Activated CD4-positive, alpha-beta T cell treated with anti-CD3 and anti-CD28 coated beads for 1 hour (primary cell): ENCODE measurements at places on chromosomes 6 and 20.
A peak's percentile ranks its signal among the peaks of the same experiment; 100 is the strongest.

- no peak for DNase-seq
These were observed 261.2 kb upstream of the PLCB4 start for GRCh38 chr20:8807480-8808201.

GRCh38 chr6:159483259-159483658 lies 209.8 kb downstream of the SOD2 start:
- no peak for DNase-seq

DNA sequence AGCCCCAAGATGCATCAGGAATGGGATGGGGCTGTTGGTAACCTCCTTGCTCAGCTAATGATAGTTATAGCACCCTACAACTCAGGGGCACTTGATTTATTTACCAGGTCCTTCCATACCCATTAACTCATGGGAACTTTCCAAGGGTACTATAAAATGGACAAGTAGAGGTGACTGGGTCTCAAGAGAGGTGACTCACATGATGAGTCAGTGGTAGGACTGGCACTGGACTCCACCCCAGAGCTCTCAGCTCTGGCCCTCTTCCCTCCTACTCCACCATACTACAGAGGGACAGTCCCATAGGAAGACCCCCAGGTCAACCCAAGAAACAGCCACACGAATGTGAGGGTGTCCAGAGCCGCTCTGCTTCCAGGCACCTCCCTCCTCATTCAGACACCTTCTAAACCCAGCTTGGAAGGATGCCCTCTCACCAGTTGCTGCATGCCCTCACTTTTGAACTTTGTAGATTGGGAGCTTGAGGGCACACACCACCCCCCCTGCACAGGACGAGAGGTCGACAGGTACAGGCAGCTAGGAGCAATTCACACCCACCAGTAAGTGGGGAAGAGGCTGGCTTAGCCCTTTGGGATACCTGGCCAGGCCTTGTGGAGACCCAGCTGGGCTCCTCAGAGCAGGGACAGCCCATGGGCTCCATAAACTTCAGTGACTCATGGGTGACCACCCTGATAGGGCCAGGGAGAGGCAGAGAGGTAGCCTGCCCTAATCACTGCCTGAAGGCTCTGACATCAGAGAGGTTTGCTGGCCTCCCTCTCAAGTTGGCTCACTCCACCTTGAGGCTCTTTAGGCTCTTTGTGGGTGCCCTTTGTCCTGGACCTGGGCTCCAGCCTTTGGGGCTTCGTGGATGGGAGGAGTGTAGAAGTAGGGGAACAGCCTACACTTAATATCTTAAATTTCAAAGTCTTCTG lies 81.6 kb upstream of the MLN start:
- DNase-seq: no peak

DNA sequence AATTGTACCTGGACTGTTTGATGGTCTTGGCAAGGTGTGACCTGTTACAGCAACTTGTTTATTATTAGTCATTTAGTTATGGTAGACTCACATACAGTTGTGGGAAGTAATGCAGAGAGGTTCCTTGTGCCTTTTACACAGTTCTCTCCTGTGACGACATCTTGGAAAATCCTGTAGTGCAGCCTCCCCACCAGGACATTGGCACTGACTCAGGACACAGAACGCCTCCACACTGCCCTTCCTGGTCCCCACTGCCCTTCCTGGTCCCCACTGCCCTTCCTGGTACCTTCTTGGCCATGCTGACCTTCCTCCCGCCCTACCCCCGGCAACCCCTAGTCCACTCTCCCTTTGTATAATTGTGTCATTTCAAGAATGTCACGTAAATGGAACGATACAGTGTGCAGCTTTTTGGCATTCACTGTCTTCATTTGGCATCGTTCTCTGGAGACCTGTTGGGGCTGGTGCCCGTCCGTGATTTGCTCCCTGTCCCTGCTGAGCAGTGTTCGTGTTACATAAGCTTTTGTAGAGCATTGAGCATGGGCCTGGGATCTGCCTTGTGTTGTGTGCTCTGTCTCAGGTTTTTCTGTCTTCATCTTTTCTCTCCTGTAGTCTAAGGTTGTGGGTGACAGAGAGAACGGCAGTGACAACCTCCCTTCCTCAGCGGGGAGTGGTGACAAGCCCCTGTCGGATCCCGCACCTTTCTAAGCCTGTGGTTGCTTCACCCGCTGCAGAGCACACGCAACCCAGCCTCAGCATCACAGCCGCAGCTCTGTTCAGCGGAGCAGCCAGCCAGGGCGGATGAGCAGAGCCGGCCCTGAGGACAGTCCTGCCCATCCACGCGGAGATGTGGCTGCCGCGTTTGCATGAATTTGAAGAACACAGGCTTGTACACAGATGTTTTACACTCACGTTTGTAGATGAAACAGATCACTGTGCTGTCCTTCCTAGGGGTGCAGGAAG lies 5.4 kb upstream of the DNAJC5 start:
- no peak for DNase-seq

GRCh38 chr6:44222486-44223318 lies 693 bp upstream of the SLC29A1 start:
- DNase-seq: no peak

DNA sequence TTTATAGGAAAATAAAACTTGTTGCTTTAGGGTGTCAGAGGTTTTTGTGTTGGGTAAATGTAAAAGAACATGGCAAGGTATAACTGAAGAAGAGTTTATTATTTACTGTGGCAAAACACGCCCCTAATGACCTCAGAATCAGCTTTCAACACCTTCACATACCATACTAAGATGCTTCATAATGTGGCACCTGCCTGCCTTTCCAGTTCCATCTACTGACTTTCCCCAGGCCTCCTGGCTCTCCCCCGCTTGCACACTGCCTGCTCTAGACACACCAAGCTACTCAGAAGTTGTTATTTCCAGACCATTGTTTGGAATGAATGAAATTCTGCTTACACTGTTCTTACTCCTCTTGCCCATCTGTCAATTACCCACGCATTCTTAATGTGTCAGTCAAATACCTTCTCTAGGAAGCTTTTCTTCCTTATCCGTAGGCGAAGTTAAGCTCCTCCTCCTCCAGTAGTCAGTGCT lies 1.8 kb downstream of the TIAM2 start:
- no peak for DNase-seq

DNA sequence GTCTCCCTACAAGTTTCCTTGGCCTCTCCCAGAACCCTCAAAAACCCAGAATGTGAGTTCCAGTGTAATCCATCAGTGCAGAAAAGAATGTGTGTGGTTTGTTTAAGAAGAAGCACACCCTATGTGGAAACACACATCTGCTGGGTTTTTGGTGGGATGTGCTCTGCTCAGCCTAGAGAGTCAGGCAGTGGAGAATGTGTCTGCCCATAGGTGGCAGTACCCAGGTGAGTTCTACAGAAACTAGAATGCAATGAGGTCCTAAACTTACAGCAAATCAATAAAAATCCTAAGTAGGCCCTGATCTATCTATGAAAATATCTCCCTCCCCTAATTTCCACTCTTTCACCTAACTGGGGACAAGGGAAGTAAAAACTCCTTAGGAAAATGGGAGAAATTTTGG lies 437.3 kb downstream of the DHX35 start:
- DNase-seq: no peak

DNA sequence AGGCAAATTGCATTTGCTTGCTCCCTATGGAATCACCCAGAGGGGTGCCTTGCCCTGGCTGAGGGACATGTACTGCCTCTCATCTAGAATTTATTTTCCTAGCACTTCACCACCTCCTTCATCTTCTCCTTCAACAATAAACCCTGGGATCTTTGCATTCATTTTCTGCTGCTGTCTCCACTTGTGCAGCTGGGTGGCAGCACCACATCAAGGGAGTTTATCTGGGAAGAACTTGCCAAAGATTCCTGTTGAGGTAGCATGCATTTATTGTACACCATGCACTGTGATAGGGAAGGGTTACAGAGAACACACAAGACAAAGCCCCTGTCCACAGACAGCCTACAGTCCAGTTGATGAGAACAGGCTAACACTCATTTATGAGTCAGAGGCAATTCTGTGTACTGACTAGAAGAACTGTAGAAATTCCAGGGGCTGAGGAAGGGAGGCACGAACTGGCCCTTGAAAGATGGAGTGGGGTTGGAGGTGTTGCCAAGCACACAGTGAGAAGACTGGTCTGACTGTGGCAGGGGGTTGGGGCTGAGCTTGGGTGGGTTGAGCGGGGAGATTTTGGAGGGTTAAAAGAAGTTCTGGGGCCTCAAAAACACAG lies 17.5 kb downstream of the C20orf173 start:
- no peak for DNase-seq

GRCh38 chr6:34671801-34672656 lies 24.5 kb downstream of the ILRUN start:
- peak; percentile 57 for DNase-seq

- no peak for DNase-seq
These were observed 176.6 kb downstream of the PDE10A start for GRCh38 chr6:165486183-165487137.

- no peak for DNase-seq
These were observed 22.0 kb upstream of the FRMD1 start for GRCh38 chr6:168100803-168101589.

DNA sequence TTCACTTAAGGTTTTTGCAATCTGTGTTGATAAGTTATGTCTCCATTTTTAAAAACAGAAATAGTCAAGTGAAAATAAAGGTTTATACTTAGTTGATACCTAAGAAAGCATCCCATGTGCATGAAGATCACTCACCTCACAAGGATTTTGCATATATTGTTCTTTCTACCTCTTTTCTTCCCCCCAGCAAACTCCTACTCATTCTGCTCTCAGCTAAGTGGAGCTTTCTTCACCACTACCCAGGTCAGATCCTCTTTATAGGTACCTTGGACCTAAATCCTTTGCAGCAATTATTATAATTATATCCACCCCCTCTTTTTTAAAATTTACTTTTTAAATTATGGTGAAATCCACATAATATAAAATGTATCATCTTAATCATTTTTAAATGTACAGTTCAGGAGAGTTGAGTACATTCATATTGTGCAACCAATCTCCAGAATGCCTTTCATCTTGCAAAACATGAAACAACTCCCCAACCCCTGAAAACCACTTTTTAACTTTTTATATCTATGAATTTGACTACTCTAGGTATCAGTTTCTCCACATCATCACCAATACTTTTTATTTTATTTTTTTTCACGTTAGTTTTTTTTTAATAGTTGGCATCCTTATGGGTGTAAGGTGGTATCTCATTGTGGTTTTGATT lies 9.3 kb upstream of the BACH2 start:
- no peak for DNase-seq

- DNase-seq: no peak
These were observed at the start of gene ECT2L for GRCh38 chr6:138795809-138796603. Gene ECT2L (plus strand): TSS chr6:138796087. CDS start chr6:138813275, 17,188 bp downstream.
